ENCODE measurements at places on chromosomes 4 and X. TPM values are rescaled to one million over a fixed set of nuclear protein-coding genes. Genes with fewer than 3 reads are reported as not detected.

The ATP2B3 gene
- total RNA-seq, result not detected

The DIAPH2 gene
- total RNA-seq, result 8.1 TPM

The CT45A2 gene
- not detected for total RNA-seq

The NR0B1 gene
- not detected for total RNA-seq

The PNMA6F gene
- not detected for total RNA-seq

The CCDC110 gene
- 1.0 TPM for total RNA-seq

The SLIT2 gene
- total RNA-seq, result not detected

The GLRB gene
- total RNA-seq, result not detected

The WAS gene
- total RNA-seq, result 88.9 TPM

The S100P gene
- not detected for total RNA-seq

The DUSP9 gene
- 0.91 TPM for total RNA-seq

The ARHGAP6 gene
- total RNA-seq, result not detected

The RTL3 gene
- total RNA-seq, result not detected

The MBTPS2 gene
- 5.4 TPM for total RNA-seq

The SORBS2 gene
- total RNA-seq, result not detected

The IL13RA2 gene
- not detected for total RNA-seq

The TSPAN7 gene
- total RNA-seq, result 0.93 TPM

The GABRQ gene
- 0.10 TPM for total RNA-seq

The BMP3 gene
- total RNA-seq, result not detected

The DMD gene
- 2.0 TPM for total RNA-seq

The HPSE gene
- total RNA-seq, result 17.4 TPM

The SPANXB1 gene
- not detected for total RNA-seq

The LPAR4 gene
- total RNA-seq, result not detected

The SERTM2 gene
- not detected for total RNA-seq

The MAP7D2 gene
- total RNA-seq, result 0.25 TPM

Data from activated naive CD4-positive, alpha-beta T cell treated with anti-CD3 and anti-CD28 coated beads, Interleukin-2, amount 50 U/mL, for 72 hours (primary cell).